CD4-positive, alpha-beta T cell (primary cell): ENCODE measurements at places on chromosomes 3 and 15.

- DNase-seq = no peak
Measured at GRCh38 chr3:152742368-152743347, 92.3 kb upstream of the P2RY1 start.

DNA sequence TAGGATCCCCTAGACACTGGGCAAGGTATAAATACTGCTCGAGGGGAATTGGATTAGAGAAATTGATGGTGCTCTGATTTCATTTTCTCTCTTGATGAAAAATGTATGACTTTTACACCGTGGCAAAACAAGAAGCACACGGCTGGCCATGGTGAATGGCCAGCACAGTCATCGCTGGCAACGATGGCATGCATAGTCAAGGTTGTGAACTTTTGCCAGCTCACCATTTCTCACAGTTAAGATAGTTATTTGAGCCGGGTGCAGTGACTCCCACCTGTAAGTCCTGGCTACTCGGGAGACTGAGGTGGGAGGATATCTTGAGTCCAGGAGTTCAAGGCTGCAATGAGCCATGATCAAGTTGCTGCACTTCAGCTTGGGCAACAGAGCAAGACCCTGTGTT is 95.4 kb downstream of the HMG20A start:
- DNase-seq = no peak

DNA sequence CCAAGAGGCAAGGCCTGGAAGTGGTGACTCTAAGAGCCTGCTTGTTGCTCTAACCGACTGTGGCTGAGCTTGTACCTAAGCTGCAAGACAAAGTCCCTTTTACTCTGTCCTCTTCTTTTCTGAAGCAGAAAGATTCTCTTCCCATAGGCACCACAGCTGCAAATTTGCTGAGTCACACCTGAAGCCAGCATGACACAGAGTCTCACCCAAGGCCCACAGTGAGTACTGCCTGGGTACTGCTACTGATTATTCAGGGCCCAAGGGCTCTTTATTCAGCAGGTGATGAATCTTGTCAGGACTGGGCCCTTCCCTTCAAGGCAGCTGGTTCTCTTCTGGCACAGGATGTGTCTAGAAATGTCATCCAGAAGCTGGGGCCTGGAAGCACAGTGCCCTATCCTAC is 18.9 kb upstream of the TIGIT start:
- no peak for DNase-seq

- no peak for DNase-seq
Measured at GRCh38 chr15:78620021-78620526, 722 bp downstream of the CHRNA3 start.

DNA sequence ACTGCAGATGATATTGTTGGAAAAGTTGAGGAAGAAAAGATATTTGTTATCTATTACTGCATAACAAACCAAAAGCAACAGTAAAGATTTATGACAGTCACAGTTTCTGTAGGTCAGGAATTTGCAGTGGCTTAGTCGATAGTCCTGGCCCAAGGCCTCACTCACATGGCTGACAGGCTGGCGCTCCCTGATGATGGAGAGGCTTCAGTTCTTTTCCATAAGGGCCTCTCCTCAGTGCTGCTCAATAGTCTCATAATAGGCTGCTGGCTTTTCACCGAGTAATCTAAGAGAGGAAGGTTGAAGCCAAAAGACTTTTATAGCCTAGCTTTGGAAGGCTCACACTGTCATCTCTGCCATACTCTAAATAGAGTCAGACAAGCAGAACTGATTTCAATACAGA is 17.7 kb downstream of the IREB2 start:
- DNase-seq = no peak

DNA sequence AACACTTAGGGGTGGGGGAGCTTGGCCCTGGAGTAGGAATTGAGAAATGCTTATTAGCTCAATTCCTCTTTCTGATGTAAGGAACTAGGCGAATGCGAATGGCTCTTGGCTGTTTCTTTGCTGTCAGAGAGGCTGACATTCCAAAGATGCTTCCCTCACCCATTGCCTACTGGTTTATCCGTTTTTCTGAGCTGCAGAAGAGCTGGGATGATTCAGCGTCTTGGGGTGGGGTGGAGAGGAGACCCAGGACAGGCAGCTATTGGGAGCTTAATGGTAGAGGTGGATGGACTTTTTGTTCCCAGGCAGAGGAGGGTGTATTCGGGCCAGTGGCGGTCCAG is 9.8 kb downstream of the PLEKHO2 start:
- DNase-seq = no peak

DNA sequence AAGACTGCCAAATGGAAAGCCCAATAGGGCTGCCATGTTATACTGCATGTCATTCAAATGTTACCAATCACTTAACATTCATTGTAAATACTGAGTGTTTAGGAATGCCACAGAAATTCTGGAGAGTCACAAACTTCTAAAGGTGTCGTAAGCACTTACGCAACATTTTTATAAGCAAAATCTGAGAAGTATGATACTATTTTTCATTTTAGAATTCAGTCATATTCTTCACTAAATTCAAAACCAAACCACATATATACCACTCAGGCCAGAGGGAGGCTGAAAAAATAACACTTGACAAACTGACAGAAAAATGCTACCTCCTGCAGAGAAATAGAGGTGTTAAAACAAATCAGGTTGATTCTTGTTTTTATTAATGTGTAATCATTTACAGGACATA is 89.8 kb downstream of the THBS1 start:
- no peak for DNase-seq

DNA sequence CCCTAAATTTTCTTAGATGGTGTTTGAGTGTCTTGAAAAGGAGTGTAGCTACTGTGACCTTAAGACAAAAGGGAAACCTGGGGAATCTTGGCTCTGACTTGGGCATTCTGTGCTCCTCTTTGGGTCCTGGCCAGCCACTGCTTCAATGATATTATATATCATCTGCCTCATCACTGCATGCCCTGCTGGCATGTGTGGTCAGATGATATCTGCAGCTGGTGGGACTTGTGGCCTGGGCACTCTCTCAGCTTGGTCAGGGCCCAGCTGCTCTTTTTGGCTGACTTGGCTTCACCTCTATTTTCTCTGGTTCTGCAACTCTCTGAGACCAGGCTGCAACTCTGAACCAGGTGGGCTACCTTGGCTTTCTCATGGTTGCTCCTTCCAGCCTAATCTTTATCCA is 446.1 kb upstream of the RARB start:
- DNase-seq = no peak

DNA sequence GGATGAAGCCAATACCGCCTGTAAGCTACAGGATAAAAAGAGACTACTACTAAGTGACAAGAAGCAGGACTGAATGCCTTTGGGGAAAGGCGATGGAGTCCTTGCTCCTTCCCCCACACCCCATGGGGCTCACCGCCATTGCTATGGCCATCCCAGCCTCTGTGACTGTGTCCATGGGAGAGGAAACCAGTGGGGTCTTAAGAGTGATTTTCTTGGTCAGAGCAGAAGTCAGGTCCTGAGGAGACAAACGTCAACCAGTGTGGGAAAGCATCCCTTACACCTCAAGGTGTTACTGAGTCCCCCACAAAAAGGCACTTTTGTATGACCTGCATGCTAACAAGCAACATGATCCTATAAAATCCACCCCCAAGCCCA is 913 bp downstream of the IMPDH2 start:
- no peak for DNase-seq

DNA sequence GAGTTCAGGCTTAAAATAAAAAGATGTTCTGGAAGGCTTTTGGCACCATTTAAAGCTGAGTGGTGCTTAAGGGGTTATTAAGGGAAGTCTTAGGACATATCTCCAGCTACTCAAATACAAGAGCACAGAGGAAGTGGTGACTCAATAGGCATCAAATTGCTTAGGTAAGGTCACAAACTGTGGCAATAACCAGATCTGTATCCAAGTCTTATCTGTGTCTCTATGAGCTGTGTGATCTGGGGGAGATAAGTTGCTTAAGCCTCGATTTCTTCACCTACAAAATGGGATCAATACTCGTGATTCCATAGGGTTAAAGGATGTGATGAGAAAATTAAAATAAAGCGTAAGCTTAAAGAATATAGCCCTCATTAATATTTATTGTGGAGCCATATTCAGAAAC is 7.6 kb downstream of the HDC start:
- no peak for DNase-seq

- DNase-seq = no peak
Measured at GRCh38 chr3:182364723-182365650, 428.3 kb upstream of the ATP11B start.

GRCh38 chr3:97958396-97958795 is 13.8 kb downstream of the RIOX2 start:
- DNase-seq = no peak

DNA sequence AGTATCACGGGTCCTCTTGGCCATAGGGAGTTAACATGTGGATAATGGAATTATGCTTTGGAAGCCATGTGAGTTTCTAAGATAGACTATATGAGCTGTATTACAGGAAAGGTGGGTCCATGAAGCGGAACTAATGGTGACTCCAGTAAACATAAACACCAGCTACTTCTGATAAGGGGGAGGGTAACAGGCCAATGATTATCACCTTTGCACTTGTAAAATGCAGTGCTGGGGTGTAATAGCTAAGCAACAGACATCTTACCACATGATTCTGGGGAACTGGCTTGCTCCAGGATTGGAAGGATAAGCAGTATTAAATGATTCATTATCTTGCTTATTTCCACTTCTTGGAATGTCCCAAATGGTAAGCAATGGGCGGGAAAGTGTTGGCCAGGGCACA is 61.4 kb upstream of the CD47 start:
- no peak for DNase-seq

- DNase-seq = no peak
Measured at GRCh38 chr15:90306560-90306959, 41.1 kb downstream of the NGRN start.

DNA sequence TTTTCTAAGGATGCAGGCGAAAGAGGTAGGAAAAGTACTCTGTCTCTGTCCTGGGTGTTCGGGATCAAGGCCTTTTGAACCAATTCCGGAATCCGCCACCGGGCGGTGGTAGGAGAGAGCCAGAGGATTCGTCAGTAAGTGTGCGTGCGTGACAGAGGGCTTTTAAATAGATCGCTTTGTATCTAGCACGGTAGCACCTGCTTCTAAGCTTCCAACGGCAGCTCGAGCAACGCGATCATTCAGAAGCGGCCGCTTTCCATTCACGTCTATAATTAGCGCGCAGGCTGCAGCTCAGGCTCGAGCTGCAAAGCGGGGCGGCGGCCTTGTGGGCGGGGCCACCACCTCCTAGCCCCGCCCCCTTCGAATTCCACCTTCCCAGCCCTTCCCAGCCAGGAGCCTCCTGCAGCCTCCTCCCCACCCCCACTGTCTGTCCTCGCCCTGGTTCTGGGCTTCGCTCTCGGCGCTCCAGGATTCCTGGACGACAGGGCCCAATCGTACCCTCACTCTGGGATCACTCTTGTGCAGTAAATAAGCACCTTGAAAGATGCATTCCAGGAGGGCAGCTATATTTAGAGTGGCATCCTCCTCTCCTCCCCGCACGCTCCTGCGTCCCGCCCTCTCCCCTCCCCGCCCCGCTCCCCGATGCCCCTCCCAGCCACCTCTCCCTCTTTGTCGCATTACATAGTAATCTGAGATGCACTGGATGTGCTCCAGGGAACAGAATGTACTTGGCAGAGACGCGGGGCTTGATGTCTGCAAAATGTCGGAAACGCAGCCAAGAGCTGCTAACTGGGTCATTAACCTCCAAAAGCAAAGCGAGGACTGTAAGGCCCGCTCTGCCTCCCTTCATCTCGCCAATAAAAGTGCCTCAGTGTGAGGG is 224.1 kb upstream of the TPRG1 start:
- no peak for DNase-seq

GRCh38 chr15:55116636-55117035 is 80.1 kb downstream of the RSL24D1 start:
- DNase-seq = no peak
